Cortex of kidney (tissue), 1 donor: ENCODE measurements at places on chromosomes 6 and 20.

- DNase-seq: no peak
These were observed 187.3 kb downstream of the SAMD5 start for GRCh38 chr6:147695819-147696218.

DNA sequence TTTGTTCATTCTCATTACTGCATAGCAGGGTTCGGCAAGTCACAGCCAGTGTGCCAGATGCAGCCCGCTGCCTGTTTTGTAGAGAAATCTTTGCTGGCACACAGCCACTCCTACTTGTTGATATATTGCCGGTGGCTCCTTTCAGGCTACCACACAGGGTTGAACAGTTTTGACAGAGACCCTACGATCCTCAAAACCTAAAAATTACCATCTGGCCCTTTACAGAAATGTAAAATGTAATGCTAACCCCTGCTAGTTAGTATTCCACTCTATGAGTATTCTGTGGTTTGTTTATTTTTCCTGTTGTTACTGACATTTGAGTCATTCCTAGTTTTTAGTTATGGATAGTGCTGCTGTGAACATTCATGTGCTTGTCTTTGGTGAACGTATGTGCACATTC lies 11.5 kb downstream of the DHX35 start:
- DNase-seq: no peak

- no peak for DNase-seq
These were observed 86.2 kb downstream of the CDS2 start for GRCh38 chr20:5212907-5213487.

DNA sequence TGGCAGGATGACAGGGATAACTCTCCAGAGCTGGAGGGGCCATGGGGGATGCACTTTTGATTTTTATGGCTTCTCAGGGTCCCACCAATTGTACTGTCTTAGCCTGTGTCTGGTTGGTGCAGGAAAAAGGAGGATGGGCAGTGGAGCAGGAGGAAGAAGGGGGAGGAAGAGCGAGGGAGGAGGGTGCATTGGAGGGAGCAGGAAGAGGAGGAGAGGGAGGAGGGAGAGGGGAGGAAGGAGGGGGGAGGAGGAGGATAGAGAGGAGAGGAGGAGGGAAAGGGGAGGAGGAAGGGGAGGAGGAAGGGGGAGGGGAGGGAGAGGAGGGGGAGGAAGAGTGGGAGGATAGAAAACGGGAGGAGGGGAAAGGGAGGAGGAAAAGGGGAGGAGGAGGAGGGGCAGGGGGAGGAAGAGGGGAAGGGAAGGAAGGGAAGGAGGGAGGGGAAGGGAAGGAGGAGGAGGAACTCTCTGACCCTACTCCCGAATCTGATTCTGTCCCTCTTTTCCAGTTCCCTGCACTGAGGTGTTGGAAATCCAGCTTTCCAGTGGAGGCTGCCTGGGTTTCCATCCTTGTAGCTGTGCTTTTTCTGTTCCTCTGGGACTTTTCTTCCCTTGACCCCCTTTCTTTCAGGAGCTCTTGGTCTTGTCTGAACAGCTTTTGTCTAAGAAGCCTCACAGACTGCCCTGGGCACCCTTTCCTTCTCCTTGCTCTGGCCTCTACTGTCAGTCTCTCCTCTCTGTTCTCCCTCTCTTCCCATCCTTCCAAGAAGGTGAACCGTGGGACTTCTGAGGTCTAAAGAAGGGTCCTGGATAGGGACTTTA lies 149.4 kb downstream of the DHX35 start:
- DNase-seq: no peak

- no peak for DNase-seq
These were observed 118.6 kb upstream of the CCDC28A start for GRCh38 chr6:138654715-138655634.

DNA sequence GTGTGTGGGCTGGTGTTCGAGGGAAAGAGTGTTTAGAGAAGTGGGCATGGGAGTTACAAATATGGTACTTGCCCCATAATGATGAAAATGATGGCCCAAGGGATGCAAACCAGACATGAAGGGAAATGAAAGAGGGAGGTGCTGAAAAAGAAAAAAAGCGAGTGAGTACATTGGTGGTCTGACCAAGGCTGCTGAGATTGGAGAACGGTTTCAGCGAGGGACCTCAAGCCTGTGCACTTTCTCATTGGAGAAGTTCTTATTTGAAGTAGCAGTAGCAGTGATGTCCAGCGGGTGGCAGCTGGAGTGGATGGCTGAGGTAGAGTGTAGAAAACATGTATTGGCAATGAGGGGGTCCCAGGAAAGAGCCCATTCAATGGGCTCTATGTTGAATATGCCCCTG lies 54.8 kb downstream of the TNFAIP3 start:
- no peak for DNase-seq

- DNase-seq: no peak
These were observed 210.8 kb upstream of the EXOC2 start for GRCh38 chr6:903761-904160.

DNA sequence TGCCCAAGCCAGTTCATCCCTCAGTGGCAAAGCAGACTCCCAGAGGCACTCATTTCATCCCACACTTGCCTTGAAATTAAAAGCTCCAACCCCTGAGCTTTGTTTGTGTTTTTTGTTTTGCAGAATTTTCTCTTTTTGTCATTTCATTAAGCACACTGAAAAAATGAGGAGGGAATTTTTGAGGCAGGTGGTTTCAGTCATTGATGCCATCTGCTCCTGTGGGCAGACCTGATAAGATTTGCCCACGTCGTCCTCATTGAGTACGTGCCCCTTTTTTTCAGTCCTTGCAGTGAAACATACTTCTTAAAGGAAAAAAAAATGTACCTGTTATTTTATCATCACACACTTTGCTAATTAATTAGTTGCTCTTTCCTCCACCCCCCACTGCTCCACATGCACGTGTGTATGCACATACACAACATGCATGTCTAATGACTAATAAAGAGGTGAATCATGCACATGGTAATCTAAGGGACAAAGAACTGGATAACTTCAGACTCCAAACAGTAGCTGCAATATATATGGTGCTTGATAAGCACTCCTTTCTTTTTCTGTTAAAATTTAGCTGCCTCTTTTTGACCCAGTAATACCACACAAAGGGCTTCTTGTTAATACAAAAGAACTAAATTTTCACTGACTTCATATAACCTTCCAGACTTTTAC lies 102.1 kb upstream of the TMEM181 start:
- DNase-seq: no peak

- DNase-seq: no peak
These were observed 4.2 kb downstream of the OR2A4 start for GRCh38 chr6:131696956-131697355.

DNA sequence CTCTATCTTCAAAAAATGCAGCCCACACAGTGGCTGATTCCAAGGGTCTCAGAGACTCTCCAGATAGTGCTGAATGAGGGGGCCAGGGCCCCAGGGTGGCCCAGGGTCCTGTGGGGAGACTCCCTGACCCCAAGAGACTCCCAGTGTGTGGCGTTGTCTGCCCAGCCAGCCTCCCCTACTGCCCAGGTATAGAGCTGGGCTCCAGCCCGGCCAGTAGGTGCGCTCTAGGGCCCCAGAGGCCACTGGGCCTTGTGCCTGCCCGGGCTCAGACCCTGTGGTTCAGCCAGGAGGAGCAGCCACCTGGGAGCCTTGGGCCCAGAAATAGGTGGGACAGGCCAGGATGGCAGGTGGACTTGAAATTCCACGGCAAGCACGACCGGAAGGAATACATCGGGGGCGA lies 30.3 kb upstream of the GATA5 start:
- no peak for DNase-seq

GRCh38 chr6:47034926-47035325 lies 7.2 kb downstream of the ADGRF1 start:
- DNase-seq: no peak

GRCh38 chr6:53464483-53464882 lies 80.4 kb downstream of the GCLC start:
- no peak for DNase-seq

GRCh38 chr20:11168026-11168425 lies 494.2 kb upstream of the JAG1 start:
- DNase-seq: no peak

DNA sequence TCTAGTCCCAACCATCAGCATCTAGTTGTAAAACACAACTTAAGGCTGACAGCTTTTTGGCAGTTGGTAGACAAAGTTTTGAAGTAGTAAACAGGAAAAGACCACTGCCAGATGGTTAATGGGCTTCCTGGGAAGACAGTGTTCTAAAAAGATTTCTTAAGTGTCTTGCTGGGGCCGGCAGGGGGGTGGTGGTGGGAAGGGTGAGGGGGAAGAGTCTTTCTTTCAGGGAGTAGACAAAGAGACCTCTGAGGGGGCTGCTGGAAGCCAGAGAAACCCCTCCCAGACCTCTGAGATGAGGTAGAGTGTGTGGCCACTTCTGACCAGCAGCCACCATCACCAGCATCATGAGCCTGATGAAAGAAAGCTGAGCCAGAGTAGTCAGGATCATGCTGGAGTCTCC lies 784.9 kb downstream of the TENT5A start:
- no peak for DNase-seq

GRCh38 chr6:34745277-34746103 lies 11.8 kb upstream of the SNRPC start:
- no peak for DNase-seq

- no peak for DNase-seq
These were observed 16.7 kb downstream of the HMGN4 start for GRCh38 chr6:26554697-26555504.

DNA sequence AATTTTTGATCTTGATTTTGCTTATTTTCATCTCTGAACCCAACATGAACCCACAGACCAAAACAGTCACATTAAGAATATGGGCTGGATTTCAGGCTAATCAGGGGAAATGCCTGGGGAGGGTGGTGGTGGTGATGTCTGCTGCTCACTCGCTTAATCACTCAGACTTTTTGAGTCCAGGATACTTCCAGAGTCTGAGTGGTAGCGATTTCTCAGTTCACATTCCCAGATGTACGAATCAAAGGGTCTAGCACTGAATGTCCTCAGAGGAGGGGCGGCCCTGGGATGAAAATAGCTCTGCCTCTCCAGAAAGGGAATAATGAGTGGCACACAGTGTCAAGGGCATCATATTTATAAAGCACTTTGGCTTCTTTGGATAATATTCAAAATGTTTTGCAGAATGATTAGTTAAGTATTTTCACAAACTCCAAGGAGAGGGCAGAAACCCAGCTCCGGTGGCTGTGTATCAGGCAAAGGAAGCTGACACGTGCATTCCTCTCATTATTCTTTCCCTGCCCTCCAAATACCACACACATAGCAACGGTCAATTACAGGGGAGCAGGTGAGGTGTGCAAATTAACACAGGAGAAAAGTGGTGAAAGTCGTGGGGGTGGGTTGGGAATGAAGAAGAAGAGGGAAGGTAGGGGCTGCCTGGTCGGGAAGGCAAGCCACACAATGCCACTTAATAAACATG lies 345.2 kb upstream of the RSPO3 start:
- no peak for DNase-seq

- DNase-seq: no peak
These were observed 290.5 kb upstream of the PLCB4 start for GRCh38 chr20:8778387-8778786.

DNA sequence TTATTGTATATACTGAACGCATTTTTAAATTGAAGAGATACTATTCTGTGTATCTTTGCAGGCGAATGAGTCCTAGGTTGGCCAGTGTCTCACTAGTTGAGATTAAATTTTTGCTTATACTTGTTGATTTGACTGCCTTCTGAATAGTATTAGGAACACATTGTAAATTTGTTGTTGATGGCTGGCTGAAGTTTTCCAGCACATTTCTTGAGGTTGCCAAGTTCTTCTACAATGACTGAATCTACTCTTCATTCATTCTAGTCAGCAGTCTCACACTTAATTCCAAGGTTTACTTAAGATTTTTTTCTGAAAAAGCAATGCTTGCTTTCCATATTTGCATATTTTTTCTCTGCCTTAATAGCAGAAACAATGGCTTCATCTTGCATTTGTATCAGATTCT lies 151.7 kb downstream of the ZFAND3 start:
- no peak for DNase-seq

GRCh38 chr6:50442531-50443040 lies 270.7 kb upstream of the TFAP2D start:
- DNase-seq: no peak

GRCh38 chr6:75932067-75932466 lies 140.4 kb downstream of the IMPG1 start:
- DNase-seq: no peak

DNA sequence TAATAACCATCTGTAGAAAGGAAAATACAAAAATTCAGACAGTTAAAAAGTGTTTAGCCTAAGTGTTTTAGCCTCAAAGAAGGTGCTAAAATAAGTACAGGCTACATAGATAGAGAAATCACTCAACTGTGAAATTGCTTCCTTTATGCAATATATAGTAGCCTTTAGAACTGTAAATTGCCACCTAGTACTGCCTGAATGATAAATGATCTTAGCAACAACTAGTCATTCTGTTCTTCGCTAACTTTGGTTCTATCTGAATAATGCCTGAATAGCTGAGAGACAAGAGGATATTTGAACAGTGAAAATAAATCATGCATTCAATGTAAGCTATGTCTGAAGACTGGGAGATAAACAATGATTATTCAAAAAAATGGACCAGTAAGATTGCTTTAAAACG lies 603.3 kb upstream of the PTCHD4 start:
- DNase-seq: no peak

GRCh38 chr6:52503323-52503747 lies 73.5 kb downstream of the TRAM2 start:
- no peak for DNase-seq

- no peak for DNase-seq
These were observed 315.6 kb upstream of the PTCHD4 start for GRCh38 chr6:48426636-48427035.

GRCh38 chr20:9761476-9761875 lies 77.4 kb downstream of the PAK5 start:
- DNase-seq: no peak

GRCh38 chr6:130995783-130996447 lies 67.1 kb downstream of the EPB41L2 start:
- no peak for DNase-seq

GRCh38 chr6:170125456-170126300 lies 165.2 kb downstream of the DLL1 start:
- DNase-seq: no peak

GRCh38 chr6:138086573-138087196 lies 20.5 kb downstream of the PERP start:
- no peak for DNase-seq

DNA sequence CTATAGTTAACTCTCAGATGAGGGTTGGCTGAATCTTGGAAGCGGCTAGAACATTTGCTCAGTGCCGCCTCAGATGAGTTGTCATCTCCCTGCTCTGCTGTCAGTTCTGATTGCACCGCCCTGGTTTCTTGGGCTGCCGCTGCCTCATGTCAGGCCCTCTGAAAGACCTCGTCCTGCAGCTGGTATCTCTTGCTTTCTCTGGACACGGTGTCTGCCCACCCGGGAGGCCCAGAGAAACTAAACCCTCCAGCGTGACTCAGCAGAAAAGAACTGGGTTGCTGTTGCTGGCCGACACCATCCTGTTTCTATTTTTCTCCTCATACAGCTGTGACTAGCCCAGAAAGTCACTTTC lies 355.4 kb downstream of the CD83 start:
- DNase-seq: no peak

GRCh38 chr20:56391037-56391436 lies 978 bp downstream of the AURKA start:
- DNase-seq: no peak

DNA sequence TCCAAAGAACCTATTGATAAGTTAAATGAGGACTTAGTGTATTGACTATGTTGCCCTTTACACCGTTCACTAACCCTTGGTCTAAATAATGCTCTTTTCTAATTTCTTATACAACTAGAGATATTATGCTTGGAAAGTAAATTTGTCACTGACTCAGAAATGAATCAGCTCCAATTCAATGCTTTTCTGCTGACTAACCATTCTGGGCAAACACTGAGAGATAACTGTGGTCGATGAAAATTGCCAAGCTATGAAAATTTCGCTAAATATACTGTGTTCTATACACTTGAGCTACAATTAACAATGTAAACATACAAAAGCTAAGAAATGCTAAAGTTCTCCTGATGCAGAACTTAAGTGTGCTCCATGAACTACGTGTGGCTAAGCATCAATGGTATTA lies 23.1 kb upstream of the FBXO9 start:
- no peak for DNase-seq
